Daoy (cell line): ENCODE measurements at places on chromosomes 6 and 20. TPM values are rescaled to one million over a fixed set of nuclear protein-coding genes. Genes with fewer than 3 reads are reported as not detected.

The CRISP2 gene
- total RNA-seq: 0.23 and 1.1 TPM in 2 replicates

The GINS1 gene
- total RNA-seq: 37.1 and 37.9 TPM in 2 replicates

DNA sequence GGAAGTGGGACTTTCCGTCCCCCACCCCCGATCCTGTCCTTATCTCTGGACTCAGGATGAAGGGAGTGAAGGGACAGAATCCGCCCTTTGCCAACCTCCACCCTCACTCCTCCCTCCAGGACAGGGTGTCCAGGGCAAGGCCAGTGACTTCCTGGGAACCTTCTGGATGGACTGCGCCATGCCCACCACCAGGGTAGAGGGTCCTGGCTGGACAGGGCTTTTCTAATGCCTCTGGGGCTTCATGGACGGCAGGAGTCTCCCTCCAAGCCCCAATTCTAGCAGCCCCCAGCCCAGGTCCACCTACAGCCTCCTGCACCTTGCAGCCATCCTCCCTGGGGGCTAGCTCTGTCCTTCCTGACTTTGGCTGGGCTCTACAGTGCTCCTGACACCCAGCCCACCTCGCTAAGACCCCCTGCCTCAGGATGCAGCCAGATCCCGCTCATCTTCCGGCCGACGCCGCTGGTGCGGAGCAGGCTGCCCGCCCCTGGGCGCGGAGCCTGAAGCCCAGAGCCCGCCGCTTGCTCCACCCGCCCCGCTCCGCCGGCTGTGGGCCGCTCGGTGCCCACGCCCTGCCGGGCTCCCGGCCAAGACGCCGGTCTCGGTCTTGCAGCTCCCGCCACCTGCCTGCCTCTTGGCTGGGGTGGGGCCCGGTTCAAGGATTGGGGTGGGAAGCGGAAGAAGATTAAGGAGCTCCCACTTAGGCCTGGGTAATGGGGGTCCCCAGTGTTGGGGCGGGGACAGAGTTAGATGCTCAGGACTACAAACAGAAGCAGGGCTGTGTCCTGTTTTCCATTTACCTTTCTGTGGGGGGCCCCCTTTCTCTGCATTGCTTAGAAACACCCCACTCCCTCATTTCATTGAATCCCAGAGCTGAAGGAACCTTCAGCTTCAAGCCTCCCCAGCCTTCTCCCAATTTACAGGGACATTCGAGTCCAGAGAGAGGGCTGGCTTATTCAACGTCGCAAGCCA, 72.8 kb downstream of the MDGA1 start:
- peak; percentile 67 for DNase-seq

DNA sequence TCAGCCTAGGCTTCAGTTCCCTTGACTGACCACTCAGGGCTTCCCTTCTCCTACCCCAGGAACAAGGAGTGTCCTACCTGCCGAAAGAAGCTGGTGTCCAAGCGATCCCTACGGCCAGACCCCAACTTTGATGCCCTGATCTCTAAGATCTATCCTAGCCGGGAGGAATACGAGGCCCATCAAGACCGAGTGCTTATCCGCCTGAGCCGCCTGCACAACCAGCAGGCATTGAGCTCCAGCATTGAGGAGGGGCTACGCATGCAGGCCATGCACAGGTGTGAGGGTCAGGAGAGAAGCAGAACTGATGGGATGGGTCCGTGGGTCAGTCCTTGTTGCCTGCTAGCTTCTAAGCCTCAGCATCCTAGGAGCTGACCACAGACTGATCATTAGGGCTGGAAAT, 1.6 kb downstream of the RING1 start:
- DNase-seq: no peak

The PLA2G7 gene
- not detected in 2 replicates for total RNA-seq

The RAET1L gene
- 0.36 and 1.1 TPM in 2 replicates for total RNA-seq

DNA sequence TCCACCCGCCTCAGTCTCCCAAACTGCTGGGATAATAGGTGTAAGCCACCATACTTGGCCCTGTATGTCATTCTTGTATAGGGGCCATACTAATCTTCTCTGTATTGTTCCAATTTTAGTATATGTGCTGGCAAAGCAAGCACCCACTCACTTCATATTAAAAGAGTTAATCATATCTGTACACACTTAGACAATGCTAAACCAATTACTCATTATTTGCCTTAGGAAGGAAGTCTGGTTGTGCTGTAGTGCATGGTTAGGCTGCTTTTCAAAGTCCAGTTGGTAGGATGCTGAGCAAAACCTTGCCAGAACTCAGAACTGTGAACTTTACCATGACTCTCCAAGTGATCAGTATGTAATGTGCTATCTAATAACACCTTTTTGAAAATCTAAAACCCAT, 88.6 kb downstream of the LIN28B start:
- peak; percentile 22 for DNase-seq

GRCh38 chr6:138844192-138844591, 48.3 kb downstream of the ECT2L start:
- peak; percentile 36 for DNase-seq

The THBS2 gene
- 12.5 and 16.1 TPM in 2 replicates for total RNA-seq

The ACTL10 gene
- 0.06 and 0.18 TPM in 2 replicates for total RNA-seq

DNA sequence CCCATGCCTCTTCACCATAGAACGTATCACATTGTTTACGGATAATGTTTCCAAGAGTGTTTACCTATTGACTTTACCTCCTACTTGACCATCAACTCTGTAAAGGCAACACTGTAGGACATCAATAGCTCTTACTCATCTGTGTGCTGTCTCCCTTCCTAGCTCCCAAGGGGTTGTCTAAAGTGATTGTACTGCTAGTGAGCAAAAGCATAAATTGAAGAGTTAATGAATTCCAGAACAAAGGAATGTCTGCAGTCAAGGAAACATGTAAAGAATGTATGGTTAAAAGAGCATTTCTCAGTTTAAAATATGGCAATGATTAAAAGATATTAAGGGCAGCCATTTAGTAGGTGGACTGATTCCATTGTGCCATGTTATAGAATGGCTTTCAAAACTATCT, 985.4 kb downstream of the TBC1D32 start:
- no peak for DNase-seq

DNA sequence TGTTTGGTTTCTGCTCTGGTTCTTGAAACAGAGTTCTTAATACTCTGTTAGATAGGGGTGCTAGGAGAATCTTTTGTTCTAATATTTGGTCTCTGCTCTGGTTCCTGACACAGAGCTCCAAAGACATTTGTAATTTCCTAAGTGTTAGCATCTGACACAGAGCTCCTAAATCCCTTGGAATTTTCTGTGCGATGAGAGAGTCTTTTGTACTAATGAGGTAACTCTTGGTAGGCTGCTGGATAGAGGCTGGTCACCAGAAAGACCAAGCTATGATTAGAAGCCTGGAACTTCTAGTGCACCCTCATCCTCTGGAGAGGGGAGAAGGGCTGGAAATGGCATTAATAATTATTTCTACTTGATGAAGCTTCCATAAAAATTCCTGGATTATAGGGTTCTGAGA, 7.7 kb upstream of the CD109 start:
- no peak for DNase-seq

DNA sequence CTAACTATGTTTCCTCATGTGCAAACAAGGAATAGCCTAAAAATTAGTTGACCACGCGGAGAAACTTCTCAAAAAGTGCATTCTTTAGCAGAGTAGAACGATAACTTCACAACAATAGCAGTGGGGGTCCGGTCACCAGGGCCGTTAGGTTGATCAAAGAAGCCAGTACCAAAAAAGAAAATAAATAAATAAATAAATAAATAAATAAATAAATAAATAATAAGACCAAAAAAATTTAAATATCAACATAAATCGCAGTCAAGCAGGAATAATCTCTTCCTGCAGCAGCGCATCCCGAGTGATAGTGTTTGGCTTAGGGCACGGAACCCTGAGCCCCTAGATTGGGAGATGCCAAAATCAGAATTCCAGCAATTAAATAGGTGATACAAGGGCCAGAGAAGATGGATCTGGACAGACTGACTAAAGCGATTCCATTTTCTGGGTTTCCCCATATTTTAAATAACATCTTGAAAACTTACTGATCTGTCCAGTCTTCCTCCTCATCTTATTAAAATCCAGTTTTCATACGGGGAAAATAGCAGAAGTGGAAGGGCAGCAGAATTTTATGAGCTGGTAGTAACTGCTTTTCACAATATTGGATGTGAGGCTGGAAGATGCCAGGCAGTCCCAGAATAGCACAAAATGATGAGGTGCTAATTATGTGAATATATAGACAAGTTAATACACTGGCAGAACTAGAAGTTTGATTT, 4.4 kb upstream of the OLIG3 start:
- no peak for DNase-seq

The HLA-DMB gene
- total RNA-seq: 0.23 and 3.2 TPM in 2 replicates

- DNase-seq: no peak
Observed at GRCh38 chr6:144811140-144811539, 526.0 kb downstream of the UTRN start.

The GABRR1 gene
- total RNA-seq: not detected in 2 replicates

DNA sequence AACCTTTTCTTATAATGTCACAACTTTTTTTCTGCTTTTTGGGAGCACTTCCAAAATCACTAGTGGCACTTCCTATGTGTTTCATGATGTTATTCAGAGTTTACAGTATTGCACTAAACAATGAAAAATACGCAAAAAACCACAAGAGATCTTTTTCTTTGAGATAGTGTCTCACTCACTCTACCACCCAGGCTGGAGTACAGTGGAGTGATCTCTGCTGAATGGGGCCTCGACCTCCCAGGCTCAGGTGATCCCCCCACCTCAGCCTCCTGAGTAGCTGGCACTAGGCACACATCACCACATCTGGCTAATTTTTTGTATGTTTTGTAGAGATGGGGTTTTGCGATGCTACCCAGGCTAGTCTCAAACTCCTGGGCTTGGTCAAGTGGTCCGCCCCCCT, 158.7 kb downstream of the COL21A1 start:
- DNase-seq: no peak

- peak; percentile 63 for DNase-seq
Observed at GRCh38 chr6:13383328-13384163, 55.2 kb upstream of the TBC1D7 start.

The PREX1 gene
- 8.8 and 11.1 TPM in 2 replicates for total RNA-seq

- no peak for DNase-seq
Observed at GRCh38 chr6:9761220-9761619, 653.7 kb downstream of the TFAP2A start.

The ARHGAP18 gene
- 28.7 and 38.9 TPM in 2 replicates for total RNA-seq

The CST5 gene
- total RNA-seq: not detected in 2 replicates

The GGTLC1 gene
- total RNA-seq: not detected in 2 replicates

- peak; percentile 85 for DNase-seq
Observed at GRCh38 chr6:169370054-169370453, 116.4 kb upstream of the THBS2 start.

The UBE2C gene
- total RNA-seq: 167 and 200 TPM in 2 replicates

- DNase-seq: no peak
Observed at GRCh38 chr6:47116086-47116485, 74.0 kb upstream of the ADGRF1 start.

GRCh38 chr6:156279261-156279969, 497.8 kb upstream of the ARID1B start:
- DNase-seq: no peak

The C20orf204 gene
- total RNA-seq: 1.1 and 1.8 TPM in 2 replicates

DNA sequence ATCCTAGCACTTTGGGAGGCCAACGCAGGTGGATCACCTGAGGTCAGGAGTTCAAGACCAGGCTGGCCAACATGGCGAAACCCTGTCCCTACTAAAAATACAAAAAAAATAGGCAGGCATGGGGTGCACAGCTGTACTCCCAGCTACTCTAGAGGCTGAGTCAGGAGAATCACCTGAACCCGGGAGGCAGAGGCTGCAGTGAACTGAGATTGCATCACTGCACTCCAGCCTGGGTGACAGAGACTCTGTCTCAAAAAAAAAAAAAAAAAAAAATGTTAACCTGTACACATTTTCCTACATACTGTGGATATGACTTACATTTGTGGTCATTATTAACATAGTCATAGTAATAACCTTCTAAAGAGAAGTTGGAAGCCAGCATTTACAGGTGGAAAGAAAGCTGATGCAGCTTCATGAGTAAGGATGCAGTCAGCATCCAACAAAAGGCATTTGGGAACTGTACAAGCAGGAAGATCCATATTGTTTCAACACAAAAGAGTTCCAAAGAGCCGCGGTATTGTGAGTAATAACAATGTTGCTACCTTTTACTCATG, 186.2 kb downstream of the GPX5 start:
- no peak for DNase-seq

DNA sequence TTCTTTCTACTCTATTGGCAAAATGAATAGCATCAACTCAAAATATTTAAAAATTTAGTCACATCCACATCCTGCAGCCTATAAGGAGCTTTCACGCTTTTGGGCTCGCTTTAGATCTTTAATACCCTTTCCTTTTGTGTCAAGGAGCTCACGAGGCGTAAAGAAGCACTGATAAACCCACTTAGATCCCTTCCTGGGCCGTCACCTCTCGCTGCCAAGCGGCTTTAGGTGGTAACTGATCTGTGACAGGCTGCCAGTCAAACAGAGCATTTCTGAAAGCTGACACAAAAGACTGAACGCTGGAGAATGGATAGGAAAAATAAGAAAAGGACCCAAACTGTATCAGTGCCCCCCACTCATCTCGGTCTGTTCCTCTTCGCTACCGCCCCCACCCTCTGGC, 385.7 kb upstream of the MMS22L start:
- DNase-seq: peak; percentile 3

DNA sequence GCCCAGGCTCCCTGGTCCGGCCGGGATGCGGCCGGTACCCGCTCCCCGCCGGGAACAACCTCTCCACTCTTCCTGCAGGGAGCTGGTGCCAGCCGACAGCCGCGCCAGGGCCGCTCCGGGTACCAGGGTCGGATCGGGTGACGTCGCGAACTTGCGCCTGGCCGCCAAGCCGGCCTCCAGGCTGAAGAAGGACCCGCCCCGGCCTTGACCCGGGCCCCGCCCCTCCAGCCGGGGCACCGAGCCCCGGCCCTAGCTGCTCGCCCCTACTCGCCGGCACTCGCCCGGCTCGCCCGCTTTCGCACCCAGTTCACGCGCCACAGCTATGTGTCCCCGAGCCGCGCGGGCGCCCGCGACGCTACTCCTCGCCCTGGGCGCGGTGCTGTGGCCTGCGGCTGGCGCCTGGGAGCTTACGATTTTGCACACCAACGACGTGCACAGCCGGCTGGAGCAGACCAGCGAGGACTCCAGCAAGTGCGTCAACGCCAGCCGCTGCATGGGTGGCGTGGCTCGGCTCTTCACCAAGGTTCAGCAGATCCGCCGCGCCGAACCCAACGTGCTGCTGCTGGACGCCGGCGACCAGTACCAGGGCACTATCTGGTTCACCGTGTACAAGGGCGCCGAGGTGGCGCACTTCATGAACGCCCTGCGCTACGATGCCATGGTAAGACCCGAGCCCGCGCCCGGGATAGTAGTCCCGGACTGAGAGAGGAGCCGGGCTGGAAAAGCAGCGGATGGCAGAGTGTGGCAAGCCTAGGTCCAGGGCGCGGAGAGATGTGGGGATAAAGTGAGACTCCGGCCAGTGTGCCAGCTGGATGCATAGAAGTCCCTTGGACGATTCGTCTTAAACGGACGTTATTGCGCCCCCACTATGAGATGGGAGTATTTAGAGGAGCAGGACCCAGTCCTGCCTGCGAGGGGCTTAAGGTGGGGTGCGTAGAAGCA, at the start of gene NT5E:
TSS of gene NT5E (plus strand) at position 266 of the 942 bp plus-strand sequence. CDS start at position 323, 57 bp downstream.
- peak; percentile 87 for DNase-seq

The DSP gene
- total RNA-seq: 62.7 and 67.4 TPM in 2 replicates

The GNRH2 gene
- not detected in 2 replicates for total RNA-seq

GRCh38 chr6:33237741-33238140, 29.4 kb downstream of the RING1 start:
- DNase-seq: no peak

The ENPP1 gene
- total RNA-seq: 5.3 and 5.4 TPM in 2 replicates
